H4 (cell line): ENCODE measurements at places on chromosomes 12 and 14. TPM values are rescaled to one million over a fixed set of nuclear protein-coding genes. Genes with fewer than 3 reads are reported as not detected.

Gene CDCA4
- 42.8 and 46.1 TPM in 2 replicates for total RNA-seq

DNA sequence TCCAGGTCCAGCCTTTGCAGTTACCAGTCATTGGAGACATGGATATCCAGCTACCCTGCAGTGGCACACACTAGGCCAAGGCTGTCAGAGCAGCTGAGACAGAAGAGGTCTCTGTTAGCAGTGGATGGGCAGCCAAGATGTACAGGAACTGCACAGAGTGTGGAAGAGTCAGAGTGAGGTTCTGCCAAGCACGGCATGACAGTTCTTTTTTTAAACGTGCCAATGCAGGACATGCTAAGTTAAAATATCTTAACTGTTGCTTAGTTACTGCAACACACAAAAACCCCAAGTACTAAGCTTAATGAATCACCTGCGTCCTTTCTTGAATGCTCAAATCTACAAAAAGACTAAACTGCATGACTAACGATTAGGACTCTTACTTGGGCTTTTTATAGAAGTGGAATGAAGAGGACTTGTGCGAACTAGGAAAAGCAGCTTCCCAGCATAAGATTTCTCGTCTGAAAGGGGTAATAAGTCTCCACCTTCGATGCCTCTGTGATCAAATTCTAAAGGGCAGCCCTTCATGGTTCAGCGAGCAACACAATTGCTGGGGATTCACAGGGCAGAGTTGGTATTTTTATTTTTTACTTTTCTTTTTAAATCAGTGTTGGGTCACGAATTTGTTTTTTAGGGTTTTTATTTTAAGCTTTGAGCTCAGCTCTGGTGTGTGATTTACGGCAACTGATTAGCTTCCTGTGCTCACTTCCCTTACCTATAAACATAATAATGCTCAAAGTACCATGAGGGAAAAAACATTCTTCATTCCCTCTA lies 20.6 kb downstream of the MAPK1IP1L start:
- DNase-seq: no peak

DNA sequence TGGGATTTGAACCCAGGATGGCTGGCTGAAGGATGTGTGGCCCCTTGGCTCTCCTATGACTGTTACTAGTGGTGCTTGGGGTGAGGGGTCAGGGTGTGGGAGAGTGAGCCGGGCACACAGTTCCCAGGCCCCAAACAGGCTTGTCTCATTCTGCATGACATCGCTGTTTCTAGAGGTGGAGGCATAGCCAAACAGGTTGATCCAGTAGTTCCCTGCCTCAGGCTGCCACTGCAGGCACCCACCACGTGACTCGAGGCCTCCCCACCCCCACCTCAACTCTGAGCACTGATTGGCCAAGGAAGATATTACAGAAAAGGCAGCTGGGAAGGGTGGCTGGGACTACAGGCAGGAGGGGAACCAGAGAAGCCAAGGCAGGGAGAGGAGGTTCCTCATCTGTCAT lies 102.6 kb downstream of the NCOR2 start:
- DNase-seq: no peak

- no peak for DNase-seq
These were observed 454.4 kb downstream of the VRK1 start for GRCh38 chr14:97251491-97252155.

DNA sequence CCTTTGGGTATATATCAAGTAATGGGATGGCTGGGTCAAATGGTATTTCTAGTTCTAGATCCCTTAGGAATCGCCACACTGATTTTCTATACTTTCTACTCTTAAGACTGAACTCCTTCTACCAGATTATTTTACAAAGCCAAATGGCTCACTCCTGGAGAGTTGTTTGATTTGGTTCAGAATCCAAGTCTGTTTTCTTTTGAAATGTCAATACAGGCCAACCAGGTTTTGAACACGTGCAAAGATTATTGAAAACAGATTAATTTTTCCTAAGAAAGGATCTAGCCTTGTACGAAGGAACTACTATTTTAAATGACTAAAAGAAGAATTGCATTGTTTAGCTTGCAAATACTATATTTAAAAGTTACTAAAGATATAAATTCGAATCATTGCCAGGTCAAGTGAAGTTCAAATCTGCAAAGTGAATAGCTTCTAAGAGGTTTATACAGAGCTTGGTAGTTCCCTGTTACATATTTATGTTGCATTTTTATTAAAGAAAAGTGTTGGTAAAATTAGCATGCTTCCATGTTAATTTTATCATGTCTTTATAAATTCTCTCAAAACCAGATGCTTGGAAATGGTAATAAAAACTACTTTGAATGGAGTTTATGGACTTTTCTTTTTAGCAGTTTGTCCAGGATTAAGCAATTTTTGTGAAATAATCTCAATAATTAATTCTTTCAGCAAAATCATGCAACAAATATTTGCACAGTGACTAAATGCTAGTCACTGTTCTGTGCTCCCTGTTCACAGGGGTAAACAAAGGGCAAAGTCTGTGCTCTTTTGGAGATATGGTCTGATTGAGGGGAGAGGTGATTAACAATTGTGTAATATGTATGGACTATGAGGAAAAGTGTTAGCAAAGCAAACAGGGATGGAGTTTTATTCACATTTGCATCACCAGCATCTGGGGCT lies 38.9 kb downstream of the GPR65 start:
- no peak for DNase-seq
